NCI-H2029 treated with DMSO at 0.1 percent for 48 hours (cell line): ENCODE measurements at places on chromosomes 5 and 9.

DNA sequence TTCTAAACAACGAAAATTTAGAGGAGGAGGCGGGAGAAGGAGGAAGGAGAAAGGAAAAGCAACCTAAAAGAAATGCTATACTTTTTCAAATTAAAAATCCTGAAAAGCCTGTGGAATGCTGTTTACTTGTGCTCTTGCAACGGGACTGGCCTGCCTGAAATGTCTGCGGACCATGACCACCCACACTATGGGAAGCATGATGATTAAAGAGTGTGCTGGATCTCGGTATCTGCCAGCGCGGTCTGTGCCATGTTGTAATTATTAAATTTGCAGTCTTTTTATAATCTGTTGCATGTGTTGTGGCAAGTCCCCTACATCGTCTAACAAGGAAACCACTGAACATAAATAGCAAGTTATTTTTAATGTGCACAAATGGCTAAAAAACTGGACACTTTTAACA is 111.4 kb downstream of the FANCC start:
- DNase-seq = no peak

DNA sequence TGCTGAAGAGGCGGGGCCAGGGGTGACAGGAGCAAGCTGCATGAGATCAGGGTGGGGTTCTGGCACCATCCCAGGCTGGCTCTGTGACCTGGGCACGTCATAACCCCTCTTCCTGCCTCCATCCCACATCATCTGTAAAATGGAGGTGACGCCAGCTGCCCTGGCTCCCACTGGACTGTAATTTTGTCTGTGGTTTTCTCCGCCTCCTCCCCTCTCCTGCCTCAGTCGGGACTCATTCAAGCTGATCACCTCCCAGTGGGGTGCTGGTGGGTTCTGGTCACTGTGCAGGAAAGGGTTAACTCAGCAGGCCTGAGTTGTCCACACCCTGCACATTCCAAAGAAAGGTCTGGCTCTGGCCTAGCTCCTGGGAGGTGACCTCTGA is 128.2 kb downstream of the RXRA start:
- no peak for DNase-seq

DNA sequence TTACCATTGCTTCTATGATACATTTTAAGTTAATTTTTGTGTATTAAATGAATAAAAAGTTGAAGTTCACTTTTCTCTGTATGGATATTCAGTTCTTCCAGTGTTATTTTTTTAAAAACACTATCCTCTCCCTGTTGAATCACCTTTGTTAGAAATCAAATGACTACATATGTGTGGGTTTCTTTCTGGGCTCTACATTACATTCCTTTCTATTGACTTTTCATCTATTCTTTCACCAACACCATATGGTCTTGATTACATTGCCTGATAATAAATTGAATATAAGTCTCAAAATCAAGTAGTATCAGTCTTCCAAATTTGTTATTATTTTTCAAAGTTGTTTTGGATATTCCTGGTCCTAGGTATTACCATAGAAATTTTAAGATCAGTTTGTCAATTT is 7.3 kb upstream of the RASEF start:
- DNase-seq = no peak

GRCh38 chr5:90326995-90327394 is 82.6 kb downstream of the CETN3 start:
- no peak for DNase-seq

DNA sequence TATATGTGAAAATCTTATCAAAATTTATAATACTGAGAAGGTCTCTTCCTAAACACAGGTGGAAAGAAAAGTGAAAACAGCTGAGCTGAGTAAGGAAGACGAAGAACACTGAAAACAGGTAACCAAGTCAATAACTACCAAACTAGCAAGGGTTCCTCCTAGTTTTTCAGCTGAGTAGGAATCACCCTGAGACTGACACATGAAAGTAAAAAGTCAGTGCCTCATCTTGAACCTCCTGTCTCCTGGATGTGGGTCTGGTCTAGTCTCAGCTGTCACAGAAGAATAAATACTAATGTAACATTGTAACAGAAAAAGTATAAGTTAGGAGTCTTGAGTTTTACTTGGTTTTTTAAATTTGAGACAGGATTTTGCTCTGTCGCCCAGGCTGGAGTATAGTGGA is 121.0 kb downstream of the MEF2C start:
- DNase-seq = no peak

DNA sequence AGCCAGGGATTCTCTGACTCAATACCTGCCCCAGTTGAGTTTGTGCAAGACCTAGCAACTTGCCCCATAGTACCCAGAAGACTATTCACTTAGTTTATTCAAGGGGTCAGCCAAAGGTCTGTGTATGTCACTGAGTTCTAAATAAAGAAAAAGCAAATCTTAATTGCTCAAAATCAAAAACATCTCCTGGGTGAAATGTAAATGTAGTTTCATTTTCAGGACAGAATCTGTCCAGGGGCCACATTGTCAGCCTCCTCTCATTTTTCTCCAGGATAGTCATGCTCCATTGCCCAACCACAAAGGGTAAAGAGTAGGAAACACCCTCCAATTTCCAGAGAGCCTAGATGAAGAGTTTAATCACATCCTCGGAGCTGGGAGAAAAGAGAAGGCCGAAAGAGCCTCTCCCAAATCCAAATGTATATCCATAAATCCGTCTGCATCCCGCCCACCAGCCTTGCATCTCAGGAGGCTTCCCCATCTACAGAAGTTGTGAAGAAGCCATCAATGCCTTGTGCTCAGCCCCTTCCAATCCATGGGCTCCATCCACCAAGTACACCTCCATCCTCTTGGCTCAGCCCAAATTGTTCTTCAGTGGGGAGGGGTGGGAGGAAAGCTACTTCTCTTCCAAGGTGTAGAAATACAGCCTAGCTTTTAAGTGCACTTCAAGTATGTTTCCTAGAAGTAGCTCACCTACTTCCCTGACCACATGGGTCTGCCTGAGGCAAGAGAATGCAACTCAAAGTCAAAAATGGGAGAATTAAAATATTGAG is 26.9 kb downstream of the ADAM19 start:
- no peak for DNase-seq

DNA sequence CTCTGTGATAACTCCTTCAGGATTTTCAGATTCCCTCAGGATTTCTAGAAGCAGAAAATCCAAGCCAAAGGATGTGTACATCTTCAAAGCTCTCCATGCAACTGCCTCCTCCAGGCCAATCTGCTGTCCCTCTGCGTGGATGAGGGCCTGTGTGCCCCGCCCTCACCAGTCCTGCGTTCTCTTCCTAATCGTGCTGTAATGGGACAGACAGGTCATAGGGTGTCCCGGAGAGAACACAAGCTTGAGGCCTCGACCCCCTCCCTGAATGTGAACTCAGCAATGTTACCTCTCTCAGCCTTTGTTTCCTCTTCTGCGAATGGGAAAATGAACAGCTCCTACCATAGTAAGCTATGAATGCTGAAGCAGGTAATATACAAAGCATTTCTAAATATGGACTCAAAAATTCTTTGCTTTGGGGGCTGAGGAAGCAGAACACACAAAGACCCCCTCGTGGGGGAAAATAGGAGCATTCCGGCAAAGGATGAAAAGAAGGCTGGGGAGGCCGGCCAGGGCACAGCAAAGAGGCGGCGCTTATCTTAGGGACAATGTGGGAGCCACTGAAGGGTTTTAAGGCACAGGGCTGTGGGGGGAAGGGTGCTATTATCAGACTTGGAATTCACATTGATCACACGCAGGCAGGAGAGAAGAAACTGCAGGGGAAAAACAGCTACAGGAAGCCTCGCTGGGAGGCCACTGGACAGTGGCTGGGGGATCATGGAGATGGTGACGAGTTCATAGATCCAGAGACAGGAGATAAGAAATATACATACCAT is 57.2 kb upstream of the FBXW11 start:
- no peak for DNase-seq

GRCh38 chr5:37664551-37664950 is 175.3 kb downstream of the GDNF start:
- DNase-seq = no peak

GRCh38 chr5:135601466-135601865 is 22.7 kb upstream of the CXCL14 start:
- DNase-seq = no peak

DNA sequence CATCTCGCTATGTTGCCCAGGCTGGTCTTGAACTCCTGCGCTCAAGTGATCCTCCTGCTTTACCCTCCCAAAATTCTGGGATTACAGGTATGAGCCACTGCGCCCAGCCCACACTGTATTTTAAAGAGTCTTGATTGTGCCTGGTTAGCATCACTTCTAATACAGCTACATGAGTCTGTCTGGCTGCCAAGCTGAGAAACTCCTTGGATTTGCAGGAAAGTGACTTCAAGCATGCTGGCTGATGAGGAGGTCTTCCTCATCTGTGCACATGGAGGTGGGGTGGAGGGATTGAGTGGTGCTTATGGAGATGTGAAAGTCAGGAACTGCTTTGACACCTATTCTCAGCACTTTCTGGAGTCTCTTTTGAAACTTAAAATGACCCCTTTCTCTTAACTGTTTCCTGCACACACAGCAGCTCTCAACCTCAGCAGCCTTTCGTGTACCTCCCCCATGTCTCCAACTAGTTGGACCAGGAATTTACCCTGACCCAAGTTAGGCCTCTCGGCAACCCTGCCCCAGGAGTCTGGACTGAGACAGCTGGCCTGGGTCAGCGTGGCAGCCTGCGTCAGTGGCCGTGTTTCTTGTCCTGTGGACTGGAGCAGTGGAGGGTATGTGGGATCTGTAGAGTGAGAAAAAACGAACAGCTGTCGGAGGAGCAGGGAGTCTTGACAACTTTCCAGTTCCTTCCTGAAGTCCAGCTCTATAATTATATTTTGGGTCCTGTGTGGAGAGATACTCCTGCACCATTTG is 72.5 kb downstream of the ACER2 start:
- no peak for DNase-seq

GRCh38 chr9:136177224-136177623 is 27.7 kb downstream of the LHX3 start:
- DNase-seq = no peak

DNA sequence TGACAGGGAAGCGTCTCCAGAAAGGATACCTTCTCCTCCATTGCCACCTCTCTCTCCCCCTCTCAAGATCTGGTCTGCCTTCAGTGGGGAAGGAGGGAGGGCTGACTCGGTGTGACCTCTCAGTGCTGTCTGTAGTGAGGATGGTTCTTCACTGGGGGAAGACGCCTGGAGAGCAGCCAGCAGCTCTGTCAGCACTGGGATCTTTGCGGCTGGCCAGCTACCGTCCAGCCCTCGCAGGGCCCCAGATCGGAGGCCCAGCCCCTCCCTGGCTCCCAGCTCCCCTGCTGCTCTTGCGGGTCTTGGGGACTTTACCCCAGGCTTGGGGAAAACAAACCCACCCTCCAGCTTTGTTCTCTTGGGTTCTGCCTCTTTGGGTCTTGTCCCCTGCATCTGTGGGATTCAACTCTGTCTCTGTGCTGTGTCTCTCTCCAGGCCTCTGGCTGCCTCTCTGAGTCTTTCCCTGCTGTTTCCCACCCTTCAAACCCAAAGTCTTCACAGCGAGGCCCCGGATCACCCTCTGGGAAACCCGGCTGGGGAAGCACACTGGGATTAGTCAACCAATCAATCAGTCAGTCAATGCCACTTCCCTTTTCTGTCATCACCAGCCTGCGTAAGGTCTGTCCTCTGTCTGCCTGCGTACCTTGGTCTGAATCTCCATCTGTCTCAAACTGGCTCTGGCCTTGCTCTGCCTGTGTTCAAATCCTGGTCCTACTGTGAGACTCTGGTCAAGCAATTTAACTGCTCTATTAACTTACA is 23.0 kb downstream of the FGF18 start:
- no peak for DNase-seq
